ENCODE measurements at places on chromosomes 13 and 19. TPM values are rescaled to one million over a fixed set of nuclear protein-coding genes. Genes with fewer than 3 reads are reported as not detected.

The ATP1A3 gene
- polyA plus RNA-seq: 0.23 TPM

DNA sequence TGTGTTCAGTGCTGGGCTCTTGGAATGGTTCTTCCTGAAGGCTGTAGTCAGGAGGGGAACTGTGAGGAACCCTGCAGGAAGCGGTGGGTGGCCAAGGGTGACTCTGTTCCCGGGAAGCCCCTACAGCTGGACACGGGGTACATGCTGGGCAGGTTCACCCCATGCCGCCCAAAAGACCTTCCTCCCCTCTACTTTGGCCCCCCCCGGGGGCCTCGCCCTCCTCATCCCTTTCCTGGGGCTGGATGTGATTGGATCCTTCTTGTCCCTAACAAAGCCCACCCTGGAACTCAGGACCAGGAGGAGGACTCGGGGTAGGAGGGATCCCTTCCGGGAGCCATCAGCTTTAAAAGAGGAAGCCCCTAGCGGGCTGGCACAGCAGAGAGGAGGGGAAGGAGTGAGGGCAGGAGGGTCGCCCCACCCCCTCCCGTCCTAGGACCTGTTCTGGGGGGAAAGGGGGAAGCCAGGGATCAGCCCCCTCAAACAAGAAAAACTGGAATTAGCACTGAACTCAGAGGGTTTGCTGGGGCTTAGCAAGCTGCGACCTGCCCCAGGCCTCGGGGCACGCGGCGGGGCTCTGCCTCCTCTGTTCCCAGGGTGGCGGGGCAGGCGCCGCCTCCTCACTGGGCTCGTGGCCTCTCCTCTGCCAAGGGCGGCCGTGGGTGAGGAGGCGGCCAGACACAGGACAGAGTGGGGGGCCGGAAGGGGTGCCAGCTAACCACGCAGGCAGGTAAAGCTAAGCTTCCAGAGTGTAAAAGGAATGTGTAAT is 4.0 kb downstream of the CEBPA start:
- DNase-seq: no peak

- no peak for DNase-seq
Measured at GRCh38 chr13:76570510-76570971, 315.7 kb downstream of the KCTD12 start.

The ALOX5AP gene
- polyA plus RNA-seq: 4.7 TPM

DNA sequence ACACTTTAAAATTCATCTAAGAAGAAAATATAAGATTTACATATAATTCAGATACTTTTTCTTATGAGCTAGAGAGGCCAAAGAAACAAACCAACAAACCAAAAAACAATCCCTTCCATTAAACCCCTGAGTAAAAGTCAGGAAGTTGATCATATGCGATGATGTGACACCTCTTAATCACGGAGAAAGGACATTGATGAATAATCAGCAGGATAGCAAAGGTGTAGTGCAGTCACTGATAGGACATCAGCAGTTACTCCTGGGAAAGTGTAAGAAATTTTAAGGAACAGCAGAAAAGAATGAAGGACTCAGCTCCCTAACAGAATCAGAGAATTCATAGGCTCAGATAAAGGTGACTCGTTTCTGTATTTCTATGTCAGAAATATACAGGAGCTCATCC is 202.4 kb upstream of the EDNRB start:
- DNase-seq: no peak

- DNase-seq: no peak
Measured at GRCh38 chr19:36183245-36183628, 31.0 kb upstream of the COX7A1 start.

DNA sequence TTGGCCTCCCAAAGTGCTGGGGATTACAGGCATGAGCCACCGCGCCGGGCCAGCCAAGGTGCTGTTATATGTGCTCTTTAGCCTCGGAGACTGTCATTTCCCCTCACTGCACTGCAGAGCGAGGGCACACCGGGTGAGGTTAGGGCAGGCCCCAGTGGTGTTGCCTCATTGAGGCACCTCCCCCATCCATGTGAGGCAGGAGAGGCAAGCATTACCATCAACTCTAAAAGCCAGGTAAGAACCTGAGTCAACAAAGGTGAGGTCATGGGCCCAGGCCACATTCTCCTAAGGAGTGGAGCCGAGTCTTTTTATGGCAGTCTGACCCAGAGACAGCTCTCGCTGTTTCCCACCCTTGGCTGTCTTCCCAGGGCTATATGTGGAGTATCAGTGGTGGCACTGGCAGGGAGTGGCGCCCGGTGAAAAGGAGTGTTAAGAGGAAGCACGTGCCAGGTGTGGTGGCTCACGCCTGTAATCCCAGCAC is 10.9 kb downstream of the B3GNT8 start:
- no peak for DNase-seq

The C13orf42 gene
- polyA plus RNA-seq: 0.41 TPM

GRCh38 chr13:57123681-57124080 is 17.0 kb upstream of the PRR20A start:
- no peak for DNase-seq

GRCh38 chr19:35138305-35138892 is at the start of gene FXYD1:
Gene FXYD1 (plus strand): TSS chr19:35138824. CDS start chr19:35140080, 1,256 bp downstream.
- no peak for DNase-seq

DNA sequence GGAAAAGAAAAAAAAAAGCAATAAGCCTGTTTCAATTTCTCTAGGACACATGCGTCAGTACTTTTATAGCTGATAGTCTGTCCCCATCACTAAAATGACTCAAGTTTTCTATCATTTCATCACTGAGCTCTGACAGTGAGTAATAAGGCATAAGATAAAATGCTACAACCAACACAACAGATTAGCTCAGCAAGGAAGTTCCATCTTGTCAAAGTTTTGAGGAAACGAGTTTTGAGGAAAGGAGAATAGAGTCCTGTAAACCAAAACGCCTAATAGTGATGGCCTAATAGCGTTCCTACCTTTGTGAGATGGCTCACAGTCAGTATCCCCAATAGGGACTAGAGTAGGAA is 145.1 kb downstream of the LACC1 start:
- no peak for DNase-seq

The CACNA1A gene
- 3.6 TPM for polyA plus RNA-seq

DNA sequence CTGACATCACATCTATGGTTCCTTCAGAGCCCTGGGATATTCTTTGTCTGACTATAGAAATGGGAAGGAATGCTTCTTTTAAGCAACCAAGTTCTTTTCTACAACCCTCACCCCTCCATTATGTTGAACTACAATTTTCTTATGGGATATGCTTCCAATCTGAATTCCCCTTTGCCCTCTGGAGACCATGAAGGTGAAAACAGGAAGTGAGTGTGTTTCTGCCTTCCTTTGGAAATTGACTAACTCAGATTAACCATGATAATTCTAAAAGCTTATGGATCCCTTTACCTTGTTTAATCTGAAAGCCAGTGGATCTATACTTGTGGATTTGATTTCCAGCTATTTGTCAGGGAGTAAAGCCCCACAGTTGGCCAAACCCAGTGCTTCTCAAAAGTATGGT is 90.8 kb upstream of the SERTM1 start:
- DNase-seq: no peak

- DNase-seq: no peak
Measured at GRCh38 chr13:49664606-49665005, 26.7 kb downstream of the EBPL start.

DNA sequence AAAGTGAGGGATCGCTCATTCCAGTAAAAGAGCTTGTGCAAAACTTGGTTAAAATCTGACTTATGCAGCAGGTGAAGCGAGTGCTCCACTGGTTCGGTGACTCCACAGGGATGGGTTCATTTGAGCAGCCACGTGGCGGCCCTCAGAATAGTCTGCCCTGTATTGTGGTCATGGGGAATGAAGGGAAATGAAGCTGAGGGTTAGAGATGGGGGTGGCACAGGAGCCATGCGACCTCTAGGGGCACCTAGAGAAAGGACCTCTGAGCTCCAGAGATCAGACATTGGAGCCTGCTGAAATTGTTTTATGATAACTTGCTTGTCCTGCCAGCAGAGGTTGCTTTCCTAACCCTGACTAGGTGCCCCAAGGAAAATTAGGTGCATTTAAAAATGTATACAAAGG is 26.6 kb downstream of the CBY2 start:
- no peak for DNase-seq

The UPF3A gene
- 94.2 TPM for polyA plus RNA-seq

GRCh38 chr19:18639706-18640243 is 2.9 kb downstream of the KLHL26 start:
- no peak for DNase-seq

The IGLON5 gene
- 2.9 TPM for polyA plus RNA-seq

- DNase-seq: no peak
Measured at GRCh38 chr13:91572944-91573598, 174.7 kb downstream of the GPC5 start.

The ACP7 gene
- 1.5 TPM for polyA plus RNA-seq

GRCh38 chr13:109144693-109145437 is 515.5 kb downstream of the MYO16 start:
- no peak for DNase-seq

GRCh38 chr13:65378943-65379519 is 1851.1 kb downstream of the PCDH9 start:
- DNase-seq: no peak

All from left renal cortex interstitium (tissue), 4 donors.